ENCODE measurements at places on chromosomes 13 and 19. TPM values are rescaled to one million over a fixed set of nuclear protein-coding genes. Genes with fewer than 3 reads are reported as not detected.

Gene ONECUT3
- not detected for total RNA-seq

Gene OR7D4
- total RNA-seq, result not detected

Gene PGLYRP1
- total RNA-seq, result not detected

Gene RNF113B
- not detected for total RNA-seq

Gene LILRB4
- not detected for total RNA-seq

Gene SKA3
- 14.0 TPM for total RNA-seq

Gene ZNF665
- not detected for total RNA-seq

Gene ZNF541
- not detected for total RNA-seq

Gene C1QTNF9
- total RNA-seq, result not detected

Gene FBXO17
- total RNA-seq, result 66.9 TPM

Gene FGF22
- total RNA-seq, result 1.2 TPM

Gene RTBDN
- total RNA-seq, result 0.10 TPM

Gene C19orf67
- total RNA-seq, result not detected

Gene SIGLEC11
- total RNA-seq, result not detected

Gene PDE4C
- 0.15 TPM for total RNA-seq

Gene PVR
- 102 TPM for total RNA-seq

Gene CEACAM8
- not detected for total RNA-seq

Gene ZFP82
- 1.9 TPM for total RNA-seq

Gene MYH14
- total RNA-seq, result 5.5 TPM

Gene SHISA2
- total RNA-seq, result not detected

Gene SIGLECL1
- total RNA-seq, result not detected

Gene IRS2
- total RNA-seq, result 27.2 TPM

Gene CPAMD8
- not detected for total RNA-seq

Gene GRK1
- not detected for total RNA-seq

Gene NCCRP1
- total RNA-seq, result 1.7 TPM

Gene FGF14
- total RNA-seq, result not detected

Gene PRSS57
- not detected for total RNA-seq

Gene ZNF44
- 0.60 TPM for total RNA-seq

Gene FZR1
- 34.3 TPM for total RNA-seq

Gene ZNF726
- 0.61 TPM for total RNA-seq

Gene DBP
- total RNA-seq, result 2.6 TPM

Gene NALCN
- 4.8 TPM for total RNA-seq

Gene SCEL
- total RNA-seq, result 0.65 TPM

Gene IQCN
- 0.48 TPM for total RNA-seq

Gene SLC8A2
- 0.32 TPM for total RNA-seq

Gene KIR2DL4
- not detected for total RNA-seq

Gene B3GNT3
- total RNA-seq, result 4.6 TPM

Gene TGFB1
- 159 TPM for total RNA-seq

Measured in A549 treated with CORT108297 at 1 μM for 4 hours (cell line).